Activated CD4-positive, CD25-positive, alpha-beta regulatory T cell treated with anti-CD3 and anti-CD28 coated beads, Interleukin-2, amount 50 U/mL, for 24 hours (primary cell): ENCODE measurements at places on chromosomes 1 and 21.

- ATAC-seq, result no peak
These were observed 100.5 kb upstream of the COA6 start for GRCh38 chr1:234272656-234273312.

- no peak for ATAC-seq
These were observed 14.9 kb downstream of the SLC1A7 start for GRCh38 chr1:53127546-53127945.

DNA sequence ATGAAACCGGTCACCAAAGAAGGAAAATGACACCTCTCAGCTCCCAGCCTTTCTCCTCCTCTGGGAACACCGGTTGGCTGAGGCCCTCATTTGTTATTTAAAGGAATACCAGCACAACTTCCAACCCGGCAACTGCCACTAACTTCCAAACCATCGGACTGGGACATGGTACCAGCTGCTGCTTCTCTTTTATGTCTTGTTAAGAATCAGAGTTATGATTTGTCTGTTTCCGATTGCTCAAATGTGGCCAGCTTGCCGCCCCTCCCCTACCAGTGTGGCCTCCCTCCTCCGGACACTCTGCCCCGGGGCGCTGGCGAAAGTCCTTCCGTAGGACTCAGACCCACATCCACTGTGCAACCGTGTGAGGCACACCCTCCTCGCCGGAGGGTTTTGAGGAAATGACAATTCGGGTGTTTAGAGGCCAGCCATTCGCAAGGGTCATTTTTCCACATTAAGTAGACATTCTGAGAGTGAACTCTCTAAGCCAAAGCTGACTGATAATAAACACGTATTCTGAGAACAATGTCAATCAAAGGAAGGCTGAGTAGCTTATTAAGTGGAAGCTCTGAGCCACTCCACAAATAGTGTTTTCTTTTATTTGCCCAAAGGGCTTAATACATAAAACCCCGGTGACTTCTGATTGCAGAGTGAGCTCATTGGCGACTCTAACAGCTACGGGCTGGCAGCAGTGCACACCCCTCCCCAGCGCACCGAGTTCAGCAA is 5.5 kb downstream of the RIPK4 start:
- no peak for ATAC-seq

DNA sequence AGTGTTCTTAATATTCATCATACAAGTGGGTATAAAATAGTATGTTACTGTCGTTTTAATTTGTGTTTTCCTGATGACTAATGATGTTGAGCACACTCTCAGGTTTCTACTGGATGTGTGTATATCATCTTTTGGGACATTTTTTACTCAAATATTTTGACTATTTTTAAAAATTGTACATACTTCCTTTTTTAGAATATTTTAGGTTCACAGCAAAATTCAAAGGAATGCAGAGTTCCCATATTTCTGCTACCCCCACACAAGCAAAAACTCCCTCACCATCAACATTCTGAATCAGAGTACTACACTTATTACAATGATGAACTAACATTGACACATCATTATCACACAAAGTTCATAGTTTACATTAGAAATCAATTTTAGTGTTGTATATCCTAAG is 114.5 kb downstream of the DPYD start:
- no peak for ATAC-seq

DNA sequence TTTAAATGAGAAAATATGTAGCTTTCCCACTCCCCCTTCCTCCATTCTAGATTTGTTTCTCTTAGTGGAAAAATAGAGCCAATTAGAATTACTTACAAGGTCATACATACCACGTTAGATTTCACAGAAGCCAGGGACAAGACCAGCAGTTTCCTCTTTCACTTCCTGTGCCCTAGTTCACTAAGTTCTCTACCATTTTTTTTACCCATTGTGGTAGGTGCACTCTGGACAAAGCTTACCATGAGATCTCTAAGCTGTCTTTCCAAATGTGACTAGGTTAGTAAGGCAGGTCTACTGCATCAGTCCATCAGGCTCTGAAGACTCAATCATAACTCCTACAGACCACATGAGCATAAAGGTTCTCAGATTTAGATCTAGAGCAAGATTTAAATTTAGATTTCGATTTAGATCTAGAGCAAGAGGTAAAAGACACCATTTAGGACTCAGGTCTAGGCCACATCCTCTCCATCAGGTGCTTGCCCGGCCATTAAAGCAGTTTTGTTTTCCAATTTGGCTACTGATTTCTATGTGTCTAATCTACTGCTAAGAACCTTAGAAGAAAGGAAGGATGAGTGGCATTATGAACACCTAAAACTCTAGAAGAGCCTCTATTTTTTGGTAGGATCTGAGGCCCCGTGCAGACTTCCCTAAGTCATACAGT is 235.3 kb downstream of the FAF1 start:
- ATAC-seq, result peak; percentile 46

DNA sequence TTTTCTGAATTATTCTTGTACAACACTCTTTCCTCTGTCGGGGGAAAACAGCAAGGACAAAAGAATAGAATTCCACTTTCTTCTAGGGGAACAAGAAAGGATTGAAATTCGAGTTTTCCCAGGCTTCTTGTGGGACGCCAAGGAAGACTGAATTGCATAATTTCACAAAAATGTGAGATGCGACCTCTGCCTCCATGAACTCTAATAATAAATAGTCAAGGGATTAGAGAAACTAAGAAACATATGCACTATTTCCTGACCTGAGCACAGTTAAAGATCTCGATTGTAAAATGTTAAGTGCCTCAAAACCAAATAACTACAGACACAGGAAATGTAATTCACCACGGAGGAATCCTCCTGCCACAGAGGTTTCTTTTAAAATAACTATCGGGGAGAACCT is 117.3 kb upstream of the MARK1 start:
- ATAC-seq, result no peak

DNA sequence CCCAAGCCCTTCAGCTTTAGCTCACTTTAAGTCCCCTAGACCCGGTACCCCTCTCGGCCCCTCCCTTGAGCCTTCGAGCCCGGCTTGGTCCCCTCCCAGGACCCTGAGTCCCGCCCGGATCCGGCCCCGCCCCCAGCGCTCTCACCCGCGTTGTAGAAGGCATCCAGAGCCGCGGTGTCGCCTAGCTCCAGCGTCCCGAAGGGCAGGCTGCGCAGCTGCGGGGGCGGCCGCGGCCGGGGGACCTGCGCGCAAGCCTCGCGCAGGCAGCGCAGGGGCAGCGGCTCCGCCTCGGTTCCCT is 699 bp downstream of the MAP3K6 start:
- ATAC-seq, result peak; percentile 64

- no peak for ATAC-seq
These were observed 346.2 kb downstream of the BARHL2 start for GRCh38 chr1:90370686-90371447.

- no peak for ATAC-seq
These were observed 721.1 kb upstream of the TMPRSS15 start for GRCh38 chr21:19124691-19125090.

GRCh38 chr1:212213784-212214183 is 71.4 kb upstream of the PPP2R5A start:
- no peak for ATAC-seq

DNA sequence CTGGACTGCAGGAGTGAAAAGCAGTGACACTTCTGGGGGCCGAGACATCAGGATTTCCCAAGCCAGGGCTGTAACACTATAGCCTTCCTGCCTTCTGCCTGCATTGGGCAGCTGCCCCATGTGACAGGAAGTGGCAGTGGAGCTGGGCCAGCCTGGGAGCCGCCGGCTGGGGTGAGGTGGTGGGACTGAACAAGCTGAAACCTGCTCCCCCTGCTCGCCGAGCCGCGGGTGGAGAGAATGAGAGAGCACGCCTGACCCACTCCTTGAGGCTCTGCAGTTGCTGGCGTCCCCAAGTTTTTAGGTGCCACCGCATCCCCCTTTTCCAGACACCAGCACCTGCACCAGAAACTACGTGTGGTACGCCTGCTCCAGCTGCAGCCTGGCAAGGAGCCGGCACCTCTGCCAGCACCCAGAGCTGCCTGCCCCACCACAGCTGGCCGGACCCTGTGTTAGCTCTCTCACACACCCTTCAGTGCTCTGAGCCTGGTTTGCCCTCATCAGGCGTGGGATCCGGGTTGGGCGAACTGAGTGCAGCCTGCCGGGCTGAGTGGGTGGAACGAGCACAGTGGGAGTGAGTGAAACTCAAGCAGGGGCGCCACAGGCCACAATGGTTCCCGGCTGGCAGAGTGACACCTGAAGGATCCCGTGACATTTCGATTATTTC is 119.4 kb downstream of the AKT3 start:
- ATAC-seq, result no peak

DNA sequence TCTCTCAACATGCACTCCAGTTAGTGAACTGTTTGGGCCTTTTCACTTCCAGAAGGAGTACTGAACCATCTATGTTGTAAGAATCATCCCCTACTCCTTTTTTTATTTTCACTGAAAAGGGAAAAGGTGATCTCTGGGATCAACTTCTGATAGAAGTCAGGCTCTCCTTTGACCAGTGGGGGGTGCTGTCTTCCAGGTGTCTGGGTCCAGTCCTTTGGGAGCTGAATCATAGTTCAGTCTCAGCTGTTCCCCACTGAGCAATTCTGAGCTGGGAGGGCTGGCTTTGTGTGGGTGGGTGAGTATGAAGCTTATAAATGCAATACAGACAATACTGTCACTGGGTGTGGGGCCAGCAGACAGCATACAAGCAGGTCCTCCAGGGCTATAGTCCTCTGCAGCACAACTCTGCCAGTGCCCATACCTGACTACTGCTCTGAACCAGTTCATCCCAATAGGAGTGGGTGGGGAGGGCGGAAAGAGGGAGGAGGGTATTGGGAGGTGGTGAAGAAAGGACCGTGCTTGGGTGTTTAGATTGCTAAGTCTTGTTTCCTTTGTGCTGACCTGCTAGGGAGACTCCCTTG is 12.5 kb upstream of the SARS1 start:
- peak; percentile 93 for ATAC-seq

- peak; percentile 89 for ATAC-seq
These were observed 107.5 kb downstream of the ZNF281 start for GRCh38 chr1:200302192-200302920.

- ATAC-seq, result no peak
These were observed 25.4 kb downstream of the SLC19A2 start for GRCh38 chr1:169460191-169460833.

- ATAC-seq, result no peak
These were observed 42.3 kb downstream of the CC2D1B start for GRCh38 chr1:52323731-52324130.

GRCh38 chr1:63936276-63936675 is 162.5 kb downstream of the ROR1 start:
- no peak for ATAC-seq

DNA sequence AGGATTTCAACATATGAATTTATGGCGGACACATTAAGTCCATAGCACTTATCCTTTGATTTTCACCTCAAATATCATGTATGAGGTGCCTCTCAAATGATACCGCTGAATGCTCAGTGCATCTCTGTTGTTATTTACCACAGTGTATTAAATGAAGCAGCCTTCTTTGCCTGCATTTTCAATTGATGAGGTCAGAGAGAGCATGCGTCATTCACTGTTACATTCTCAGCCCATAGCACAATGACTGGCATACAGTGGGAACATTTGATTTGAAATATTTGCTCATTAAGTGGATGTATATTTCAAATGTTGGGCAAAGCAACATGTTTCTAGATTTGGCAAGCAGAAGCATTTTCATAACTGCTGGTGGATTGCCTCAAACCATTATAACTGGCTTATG is 45.7 kb downstream of the LRRC7 start:
- ATAC-seq, result no peak

DNA sequence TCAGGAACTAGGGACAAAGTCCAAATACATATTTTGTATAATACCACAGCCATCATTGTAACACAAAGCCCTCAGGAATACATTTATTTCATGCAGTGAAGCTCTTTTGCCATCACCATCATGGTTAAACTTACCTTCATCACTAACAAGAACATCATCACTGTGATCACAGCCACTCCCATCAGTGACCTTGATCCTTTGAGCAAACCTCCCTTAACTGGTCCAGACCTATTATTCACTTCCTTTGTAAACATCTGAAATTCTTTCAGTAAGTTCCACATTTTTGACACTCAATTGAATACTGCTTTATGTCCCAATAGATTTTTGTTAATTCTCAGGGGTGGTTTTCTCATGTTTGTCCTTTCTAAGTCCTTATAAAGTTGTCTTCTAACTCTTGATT is 16.2 kb upstream of the KPRP start:
- ATAC-seq, result no peak

GRCh38 chr1:224831501-224831900 is 98.0 kb upstream of the DNAH14 start:
- ATAC-seq, result no peak

GRCh38 chr1:36834586-36834985 is 199.7 kb downstream of the GRIK3 start:
- ATAC-seq, result no peak

GRCh38 chr1:159960721-159961381 is 6.8 kb upstream of the SLAMF9 start:
- no peak for ATAC-seq

- no peak for ATAC-seq
These were observed 62.8 kb downstream of the DTL start for GRCh38 chr1:212098310-212098709.

DNA sequence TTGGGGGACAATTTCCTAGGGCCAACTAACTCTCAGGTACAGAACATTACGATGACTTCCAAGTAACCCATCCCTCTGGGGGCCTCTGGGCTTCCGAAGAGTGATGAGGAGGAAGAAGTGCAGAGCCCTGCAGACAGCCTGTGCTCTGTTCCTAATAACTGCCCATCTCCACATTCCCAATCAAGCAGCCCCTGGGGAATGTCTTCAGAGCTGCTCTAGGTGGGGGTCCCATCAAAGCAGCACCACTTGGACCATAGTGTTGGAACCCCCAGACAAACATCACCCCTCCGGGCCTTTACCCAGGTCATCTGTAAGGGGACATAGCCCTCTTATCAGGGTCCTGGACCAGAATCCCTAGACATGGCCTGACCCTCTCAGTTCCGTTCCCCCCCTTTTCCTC is 357.3 kb downstream of the NPHP4 start:
- no peak for ATAC-seq

DNA sequence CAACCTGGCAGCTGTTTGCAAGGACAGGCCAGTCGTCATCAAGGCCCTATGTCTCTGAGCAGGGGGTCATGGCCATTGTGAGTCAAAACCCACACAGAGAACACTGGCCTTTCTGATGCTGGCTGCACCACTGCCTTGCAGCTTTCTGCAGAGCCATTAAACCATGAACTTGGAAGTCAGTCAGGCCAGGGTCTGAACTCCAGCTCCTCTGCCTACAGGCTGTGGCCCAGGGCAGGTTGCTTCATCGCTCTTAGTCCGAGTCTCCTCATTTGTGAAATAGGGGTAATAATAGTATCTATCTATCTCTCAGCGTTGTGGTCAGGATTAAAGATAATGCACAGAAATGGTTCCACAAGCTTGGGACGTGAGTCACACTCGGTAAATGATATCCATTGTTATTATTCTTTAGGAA is 35.8 kb upstream of the HIVEP3 start:
- ATAC-seq, result no peak

- ATAC-seq, result peak; percentile 86
These were observed 21.8 kb upstream of the COL9A2 start for GRCh38 chr1:40338745-40339419.
